ENCODE measurements at places on chromosomes 4 and X.

GRCh38 chr4:159562366-159562765 lies 459.5 kb downstream of the RAPGEF2 start:
- DNase-seq = no peak

DNA sequence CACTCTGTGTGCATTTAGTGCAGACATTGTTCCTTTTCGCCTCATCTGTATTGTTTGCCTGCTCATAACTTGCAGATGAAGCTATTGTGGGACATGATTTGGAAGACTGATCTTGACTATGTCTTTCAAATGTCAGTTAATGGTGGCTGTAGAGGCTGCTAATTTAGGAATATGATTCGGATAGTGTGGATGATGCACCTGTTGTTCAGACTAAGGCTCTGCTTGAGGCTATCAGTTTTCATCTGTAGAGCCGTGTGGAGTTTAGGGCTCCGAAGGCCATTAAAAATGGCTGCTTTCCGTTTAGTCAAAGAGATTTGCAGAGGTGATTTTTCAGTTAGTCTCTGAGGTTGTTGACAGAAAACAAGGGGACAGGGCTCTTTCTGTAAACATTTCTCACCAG lies 102.0 kb downstream of the GBA3 start:
- no peak for DNase-seq

GRCh38 chr4:89072921-89073320 lies 15.9 kb upstream of the FAM13A start:
- no peak for DNase-seq

- no peak for DNase-seq
Measured at GRCh38 chr4:73019462-73020047, 50.0 kb downstream of the COX18 start.

GRCh38 chr4:31294655-31295480 lies 574.7 kb downstream of the PCDH7 start:
- DNase-seq = no peak

- no peak for DNase-seq
Measured at GRCh38 chrX:142938793-142939192, 86.9 kb upstream of the SPANXN4 start.

GRCh38 chr4:102141842-102142241 lies 203.4 kb downstream of the SLC39A8 start:
- DNase-seq = no peak

DNA sequence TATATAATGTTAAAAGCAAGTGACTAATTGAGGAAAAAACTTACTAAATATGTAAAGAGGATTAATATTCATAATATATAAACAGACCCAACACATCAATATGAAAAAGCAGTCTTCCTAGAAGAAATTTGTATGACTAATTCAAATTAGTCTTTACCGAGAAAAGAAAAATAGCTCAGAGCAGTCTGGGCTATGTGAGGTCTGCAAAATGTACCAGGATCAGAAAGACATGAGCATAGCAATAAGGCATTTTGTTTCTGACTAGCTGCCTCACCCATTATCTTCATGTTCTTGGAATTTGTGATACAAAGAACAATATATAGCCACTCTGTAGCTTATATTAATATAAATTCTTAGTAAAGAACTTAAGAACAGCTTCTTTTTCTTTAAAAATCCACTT lies 13.7 kb upstream of the TMPRSS11B start:
- DNase-seq = no peak

DNA sequence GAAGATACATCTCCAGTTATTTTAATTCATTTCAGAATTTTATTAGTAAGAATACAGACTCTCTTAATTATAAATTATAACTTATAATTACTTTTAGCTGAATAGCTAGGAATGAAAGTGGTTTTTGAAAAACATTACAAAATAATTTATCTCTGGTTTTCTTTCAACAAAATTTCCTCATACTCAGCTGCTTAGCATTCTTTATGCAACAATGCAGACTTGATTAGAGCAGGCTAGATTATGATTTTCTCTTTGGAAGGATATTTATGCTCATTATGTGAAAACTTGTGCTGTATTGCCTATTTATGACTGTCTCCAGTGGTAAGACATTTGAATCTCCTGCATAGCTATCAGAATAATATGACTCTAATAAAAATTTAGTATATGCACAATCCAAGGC lies 2023.7 kb downstream of the C4orf33 start:
- no peak for DNase-seq

DNA sequence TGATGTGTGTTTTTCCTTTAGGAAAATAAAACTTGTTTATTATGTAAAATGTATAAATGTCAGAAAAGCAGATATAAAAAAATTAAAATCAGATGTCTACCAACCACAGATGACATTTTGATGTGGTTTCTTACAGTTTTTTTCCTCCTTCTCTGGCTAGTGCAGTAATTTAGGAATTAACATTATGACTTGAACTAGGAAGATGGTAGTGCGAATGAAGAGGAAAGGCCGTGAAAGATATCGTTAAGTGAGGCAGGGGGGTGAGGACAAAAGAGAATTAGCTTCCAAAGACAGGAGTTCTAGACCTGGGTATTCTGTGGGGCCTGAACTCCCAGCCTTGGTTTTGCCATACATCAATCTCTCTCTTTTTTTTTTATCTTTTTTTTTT lies 98.0 kb downstream of the RBM47 start:
- DNase-seq = no peak

- no peak for DNase-seq
Measured at GRCh38 chrX:129732857-129733256, 5.9 kb upstream of the XPNPEP2 start.

DNA sequence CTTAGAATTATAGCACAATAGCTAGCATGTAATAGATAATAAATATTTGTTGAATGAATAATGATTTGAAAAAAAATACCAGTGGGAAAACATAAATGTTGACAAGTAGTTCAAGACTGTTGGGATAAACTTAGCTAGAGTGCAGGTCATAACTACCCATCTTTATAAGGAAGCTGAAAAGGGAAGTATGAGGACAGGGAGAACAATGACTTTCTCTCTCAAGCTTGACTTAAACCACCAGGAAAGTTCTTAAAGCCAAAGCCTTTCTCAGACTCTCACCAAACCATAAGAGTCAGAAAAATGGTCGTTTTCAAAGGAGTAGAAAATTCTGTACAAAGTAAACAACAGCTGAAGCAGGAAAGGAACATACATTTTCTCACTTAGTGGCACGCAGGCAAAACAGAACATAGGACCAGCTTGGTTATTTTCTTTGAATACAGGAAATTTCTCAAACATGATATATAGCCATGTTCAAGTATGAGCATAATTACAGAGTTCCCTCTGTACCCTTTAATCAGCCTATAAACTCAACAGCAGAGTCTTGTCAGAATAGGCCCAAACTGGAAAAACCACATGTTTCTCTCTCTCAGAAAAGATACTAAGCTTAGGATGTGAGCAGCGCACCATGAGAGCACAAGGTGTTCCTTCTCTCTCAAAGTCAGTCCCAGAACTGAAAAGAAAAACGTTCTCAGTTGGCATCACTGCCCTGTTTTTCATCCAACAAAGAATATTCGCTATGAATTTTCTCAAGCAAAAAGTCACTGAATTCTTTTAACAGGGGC lies 28.7 kb downstream of the MAPK10 start:
- DNase-seq = no peak

- no peak for DNase-seq
Measured at GRCh38 chr4:40458683-40459082, 123.5 kb downstream of the CHRNA9 start.

DNA sequence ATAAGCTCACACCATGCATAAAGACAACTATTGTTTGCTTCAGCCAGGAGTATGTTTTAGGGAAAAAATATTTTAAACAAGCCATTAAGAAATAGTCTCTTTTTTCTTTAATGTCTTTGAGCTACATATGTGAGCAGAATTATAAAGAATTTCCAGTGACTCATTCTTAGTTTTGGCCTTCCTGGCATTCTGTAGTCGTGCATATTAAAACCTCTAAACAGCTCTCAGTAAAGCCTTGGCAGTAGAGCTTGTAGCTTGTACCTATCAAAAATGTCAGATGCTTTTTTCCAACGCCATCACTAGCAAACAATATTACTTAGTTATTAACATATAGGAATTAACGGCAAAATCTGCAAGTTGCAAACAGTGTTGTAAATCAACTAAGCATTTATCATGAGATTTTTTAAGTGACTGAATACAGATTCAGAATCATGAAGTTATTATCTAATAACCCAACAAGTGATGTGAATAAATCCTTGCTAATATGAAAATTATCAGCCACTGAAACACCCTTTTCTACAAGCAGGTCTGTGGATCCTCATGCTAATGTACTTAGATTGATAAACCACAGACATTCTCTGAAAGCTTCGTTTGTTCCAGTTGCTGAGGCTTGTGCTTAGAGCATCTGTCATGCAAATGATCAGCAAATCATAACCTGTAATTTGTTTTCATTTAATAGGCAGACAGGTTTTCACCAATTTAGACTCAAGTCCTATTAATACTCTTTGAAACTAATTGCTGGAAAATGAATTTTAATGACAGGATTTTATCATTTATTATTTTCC lies 412.0 kb upstream of the ATOH1 start:
- DNase-seq = no peak

DNA sequence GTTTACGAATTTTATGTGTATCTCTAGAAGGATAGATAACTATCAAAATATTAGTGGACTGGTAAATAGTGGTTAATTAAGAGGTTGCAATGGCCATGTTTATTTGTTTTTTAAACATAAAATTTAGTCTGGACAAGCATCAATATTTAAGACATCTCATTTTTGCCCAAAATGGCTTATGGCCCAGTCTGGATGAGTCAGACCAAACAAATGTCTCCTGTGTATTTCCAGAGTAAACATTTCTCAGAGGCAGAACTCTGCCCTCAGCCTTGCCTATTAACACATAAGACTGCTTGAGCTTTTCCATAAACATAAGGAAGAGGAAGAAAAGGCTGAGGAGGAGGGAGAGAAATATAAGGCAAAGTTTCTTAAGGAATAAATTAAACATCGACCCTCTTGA lies 277.1 kb upstream of the DIAPH2 start:
- no peak for DNase-seq
